ENCODE measurements at places on chromosomes 2 and 18. TPM values are rescaled to one million over a fixed set of nuclear protein-coding genes. Genes with fewer than 3 reads are reported as not detected.

HJURP gene
- 0.41 TPM for total RNA-seq

SPATA3 gene
- not detected for total RNA-seq

DPP4 gene
- total RNA-seq: 5.4 TPM

SLC5A7 gene
- 0.11 TPM for total RNA-seq

ARHGAP15 gene
- 4.2 TPM for total RNA-seq

C1QL2 gene
- total RNA-seq: not detected

PDCD1 gene
- total RNA-seq: 1.2 TPM

CHRNG gene
- total RNA-seq: not detected

- DNase-seq: no peak
Observed at GRCh38 chr18:26634631-26635030, 86.3 kb upstream of the KCTD1 start.

DNA sequence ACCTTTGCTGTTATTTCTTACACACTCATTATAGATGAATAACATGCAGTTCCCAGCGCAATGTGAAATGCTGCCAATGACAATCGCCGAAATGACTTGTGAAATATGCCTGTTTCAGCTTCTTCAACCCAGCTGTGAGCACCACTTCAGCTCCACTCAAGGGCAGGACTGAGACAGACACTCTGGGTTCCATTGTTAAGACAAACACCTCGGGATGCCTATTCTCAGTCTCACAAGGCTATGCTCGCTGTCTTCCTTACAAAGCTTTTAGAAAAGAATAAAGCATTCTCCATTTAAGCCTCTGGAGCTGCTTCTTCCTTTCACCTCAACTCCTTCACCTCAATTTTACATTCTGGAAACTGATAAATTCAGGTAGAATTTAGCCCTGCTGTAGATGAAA is 4.2 kb downstream of the CBLN2 start:
- DNase-seq: no peak

- DNase-seq: no peak
Observed at GRCh38 chr2:56784046-56784445, 600.3 kb downstream of the CCDC85A start.

DNA sequence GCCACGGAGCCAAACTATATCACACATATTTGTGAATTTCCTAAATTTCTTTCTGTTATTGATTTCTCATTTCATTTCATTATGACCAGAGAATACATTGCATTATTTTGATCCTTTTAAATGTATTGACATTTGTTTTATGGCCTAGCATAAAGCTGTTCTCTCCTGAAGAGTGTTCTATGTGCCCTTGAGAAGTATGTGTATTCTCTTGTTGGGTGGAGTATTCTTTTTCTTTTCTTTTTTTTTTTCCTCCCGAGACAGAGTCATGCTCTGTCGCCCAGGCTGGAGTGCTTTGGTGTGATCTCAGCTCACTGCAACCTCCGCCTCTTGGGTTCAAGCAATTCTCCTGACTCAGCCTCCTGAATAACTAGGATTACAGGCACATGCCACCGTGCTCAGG is 5.2 kb downstream of the HAUS1 start:
- DNase-seq: no peak

DNA sequence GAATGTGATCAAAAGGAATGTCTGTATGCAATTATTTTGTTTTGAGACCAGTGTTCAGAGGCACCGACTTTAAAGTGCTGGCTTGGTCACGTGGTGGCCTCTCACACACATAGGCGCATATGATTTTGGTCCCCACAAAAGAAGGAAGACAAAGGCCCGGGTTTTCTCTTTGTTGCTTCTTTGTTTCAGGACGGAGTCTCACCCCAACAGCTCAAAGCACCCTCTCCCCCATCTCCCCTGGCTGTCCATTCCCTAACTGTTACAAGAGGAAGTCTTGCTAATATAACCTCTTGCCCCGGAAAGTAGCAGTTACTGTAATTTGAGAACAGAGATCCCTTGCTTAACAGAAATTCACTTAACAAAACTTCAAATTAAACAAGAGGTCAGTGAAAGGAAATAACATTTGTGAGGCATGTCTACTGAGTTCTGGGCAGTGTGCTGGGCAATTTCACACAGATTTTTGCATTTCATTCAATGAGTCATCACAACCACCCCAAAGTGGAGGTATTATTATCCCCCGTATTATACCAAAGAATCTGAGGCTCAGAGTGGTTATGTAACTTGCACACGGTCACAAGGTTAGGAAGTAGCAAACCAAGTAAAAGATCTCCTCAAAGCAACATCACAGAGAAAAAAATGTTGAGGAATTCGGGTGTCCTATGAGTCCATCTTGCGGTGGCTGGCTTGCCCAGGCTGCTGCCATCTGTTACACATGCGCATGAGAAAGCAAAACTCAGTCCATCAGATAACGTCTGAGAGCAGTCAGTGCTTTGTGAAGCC is 75.8 kb downstream of the SDC1 start:
- no peak for DNase-seq

GRCh38 chr2:190974629-190975361 is 39.2 kb downstream of the STAT1 start:
- peak; percentile 70 for DNase-seq

- DNase-seq: no peak
Observed at GRCh38 chr2:96340493-96341414, 5.2 kb downstream of the NCAPH start.

- no peak for DNase-seq
Observed at GRCh38 chr18:53753601-53754000, 470.9 kb downstream of the MBD2 start.

DNA sequence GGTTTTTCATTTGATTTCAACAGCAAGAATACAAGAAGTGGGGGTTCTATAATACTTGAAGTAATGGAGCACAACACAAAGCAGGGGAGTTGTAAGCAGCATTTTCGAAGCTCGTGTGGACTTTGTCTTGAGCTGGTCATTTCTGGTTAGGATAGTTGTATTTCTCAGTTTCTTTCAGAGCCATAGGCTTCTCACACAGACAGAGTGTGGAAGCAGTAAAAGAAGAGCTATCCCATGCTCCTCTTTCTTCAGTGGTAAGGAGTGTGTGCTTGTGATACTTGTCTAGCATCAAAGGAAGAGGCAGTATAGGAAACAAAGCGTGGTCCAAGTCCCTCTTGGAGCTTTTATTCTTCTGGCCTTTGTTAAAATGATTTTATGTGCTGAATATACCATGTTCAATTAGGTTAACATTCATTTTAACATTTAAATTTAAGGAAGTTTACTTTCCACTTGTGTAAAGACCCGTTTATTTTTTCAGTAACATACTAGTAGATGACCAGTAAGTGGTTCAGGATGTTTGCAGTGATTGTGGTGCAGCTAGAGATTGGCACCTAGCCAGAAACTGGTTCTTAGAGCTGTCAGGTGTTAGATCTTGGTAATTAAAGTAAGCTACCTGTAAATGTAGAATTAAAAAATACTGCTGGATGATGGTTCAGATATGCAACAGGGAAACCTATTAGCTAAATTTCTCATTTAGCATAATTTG is 14.6 kb downstream of the CCNYL1 start:
- DNase-seq: no peak

GRCh38 chr2:224841910-224842309 is 125.7 kb upstream of the CCDC195 start:
- no peak for DNase-seq

- DNase-seq: no peak
Observed at GRCh38 chr2:173048897-173049661, 26.6 kb upstream of the MAP3K20 start.

GRCh38 chr2:143121079-143121478 is 8.1 kb upstream of the ARHGAP15 start:
- DNase-seq: no peak

DNA sequence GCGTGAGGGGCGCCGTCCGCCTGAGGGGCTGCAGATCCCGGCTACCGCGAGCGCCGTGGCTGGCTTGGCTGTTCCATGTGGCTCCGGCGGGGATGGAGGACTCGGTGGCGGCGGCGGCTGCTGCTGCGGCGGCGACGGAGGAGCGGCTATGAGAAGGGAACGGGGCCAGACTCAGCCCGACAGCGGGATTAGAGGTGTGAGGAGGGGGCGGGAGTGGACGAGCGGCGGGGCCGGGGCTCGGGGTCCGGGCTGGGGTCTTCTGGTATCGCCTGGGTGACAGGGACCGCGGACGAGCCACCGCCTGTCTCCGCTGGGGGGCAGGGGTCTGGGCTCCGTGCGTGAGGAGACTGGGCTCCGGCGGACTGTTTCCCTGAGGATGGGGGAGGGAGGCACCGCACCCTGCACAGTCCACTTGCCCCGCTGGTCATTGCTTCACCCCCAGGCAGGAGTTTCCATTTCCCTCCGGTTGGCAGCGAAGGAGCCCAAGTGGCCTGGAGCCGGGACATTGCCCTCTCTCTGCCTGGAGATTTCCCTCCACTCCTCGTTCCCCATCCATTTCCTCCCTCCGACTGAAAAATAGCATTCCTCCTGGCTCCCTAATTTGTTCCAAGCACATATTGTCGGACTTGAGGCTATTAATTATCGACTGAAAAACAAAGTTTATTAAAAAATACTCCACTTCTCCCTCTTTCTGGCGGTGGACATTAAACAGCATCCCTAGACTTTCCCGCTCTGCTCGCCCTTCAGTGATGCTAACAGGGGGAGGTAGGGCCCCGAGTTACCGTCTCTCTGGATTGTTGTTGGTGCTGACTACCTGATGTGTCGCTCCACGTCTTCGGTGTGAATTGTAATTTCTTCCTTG is 577 bp downstream of the EHBP1 start:
- DNase-seq: peak; percentile 80

DNA sequence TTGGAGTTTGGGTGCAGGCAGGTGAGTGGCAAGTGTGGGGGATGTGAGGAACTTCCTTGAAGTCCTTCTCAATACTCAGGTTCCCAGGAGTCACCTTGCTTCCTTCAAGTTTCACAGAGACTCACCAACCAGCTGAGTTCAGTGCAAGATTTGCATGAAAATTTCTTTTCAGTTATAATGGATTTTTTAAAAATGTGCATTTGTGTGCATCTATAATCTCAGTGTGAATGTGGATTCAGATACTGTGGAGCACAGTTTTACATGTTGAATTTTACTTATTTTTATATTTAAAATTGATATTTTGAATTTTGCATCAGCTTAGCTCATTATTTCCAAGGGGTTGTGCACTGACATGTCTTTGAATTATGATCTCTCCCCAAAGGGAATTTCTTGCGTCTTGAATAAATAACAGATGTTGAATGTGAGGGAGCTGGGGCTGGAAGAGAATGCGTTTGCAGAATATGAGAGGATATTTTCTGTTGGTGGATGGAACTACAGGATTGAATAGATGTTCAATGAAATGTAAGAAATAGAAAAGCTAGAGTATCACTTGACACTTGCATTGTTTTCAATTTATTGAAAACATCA is 184.3 kb downstream of the RPRM start:
- no peak for DNase-seq

DNA sequence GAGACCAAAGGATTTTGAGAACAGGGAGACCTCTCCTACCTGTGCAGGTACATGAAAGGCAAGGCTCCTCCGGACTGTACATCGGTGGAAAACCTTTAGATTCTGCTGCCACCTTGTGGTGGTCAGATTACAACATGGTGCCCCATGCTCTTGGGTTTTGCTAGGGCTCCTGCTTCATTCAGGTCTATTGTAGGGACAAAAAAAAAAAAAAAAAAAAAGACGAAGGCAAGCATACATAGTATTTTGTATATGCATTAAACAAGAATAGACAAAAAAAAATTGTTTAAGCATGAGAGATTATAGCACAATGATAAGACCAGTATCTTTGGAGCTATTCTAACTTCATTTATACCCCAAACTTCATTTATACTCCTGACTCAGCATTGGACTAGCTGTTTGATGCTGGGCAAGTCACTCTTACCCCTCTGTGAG is 27.4 kb upstream of the SPR start:
- DNase-seq: no peak

- no peak for DNase-seq
Observed at GRCh38 chr2:122639711-122640110, 884.3 kb downstream of the TSN start.

- no peak for DNase-seq
Observed at GRCh38 chr2:172962824-172963223, 112.8 kb upstream of the MAP3K20 start.

DNA sequence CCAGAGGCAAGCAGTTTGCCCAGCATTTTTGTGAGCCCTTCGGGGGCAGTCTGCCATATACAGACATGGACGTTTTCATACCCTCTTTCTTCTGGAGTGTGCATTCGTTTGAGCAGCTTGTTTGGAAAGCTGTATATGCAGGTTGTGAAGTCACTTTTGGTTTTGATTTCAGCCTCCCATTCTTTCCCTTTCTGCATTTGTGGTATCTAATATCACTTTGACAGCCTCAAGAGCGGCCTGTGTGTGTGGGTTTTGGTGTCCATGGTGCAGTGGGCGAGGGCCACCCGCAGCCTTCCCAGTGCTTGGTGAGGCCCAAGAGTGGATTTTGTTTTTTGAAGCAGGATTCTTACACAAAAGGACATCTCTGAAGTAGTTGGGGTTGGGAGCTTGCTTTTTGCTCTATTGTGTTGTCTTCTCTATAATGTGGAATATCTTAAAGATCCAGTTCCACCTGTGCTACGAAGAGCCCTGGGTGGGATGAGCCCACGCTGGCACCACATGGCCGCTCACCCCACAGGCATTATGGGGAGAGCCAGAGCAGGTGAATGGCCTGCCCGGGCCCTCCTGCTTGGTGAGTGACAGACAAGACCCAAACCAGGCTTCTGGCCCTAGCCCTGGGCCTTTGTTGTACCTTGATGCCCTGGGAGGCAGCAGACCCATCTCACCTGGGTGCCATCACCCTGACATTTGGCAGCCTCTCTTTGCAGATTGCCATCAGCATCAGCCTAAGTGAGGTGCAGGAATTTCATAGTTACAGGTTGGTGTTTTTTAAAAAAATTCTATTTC is 29.5 kb downstream of the INPP4A start:
- no peak for DNase-seq

GRCh38 chr2:46095830-46096229 is 201.4 kb upstream of the EPAS1 start:
- no peak for DNase-seq

DNA sequence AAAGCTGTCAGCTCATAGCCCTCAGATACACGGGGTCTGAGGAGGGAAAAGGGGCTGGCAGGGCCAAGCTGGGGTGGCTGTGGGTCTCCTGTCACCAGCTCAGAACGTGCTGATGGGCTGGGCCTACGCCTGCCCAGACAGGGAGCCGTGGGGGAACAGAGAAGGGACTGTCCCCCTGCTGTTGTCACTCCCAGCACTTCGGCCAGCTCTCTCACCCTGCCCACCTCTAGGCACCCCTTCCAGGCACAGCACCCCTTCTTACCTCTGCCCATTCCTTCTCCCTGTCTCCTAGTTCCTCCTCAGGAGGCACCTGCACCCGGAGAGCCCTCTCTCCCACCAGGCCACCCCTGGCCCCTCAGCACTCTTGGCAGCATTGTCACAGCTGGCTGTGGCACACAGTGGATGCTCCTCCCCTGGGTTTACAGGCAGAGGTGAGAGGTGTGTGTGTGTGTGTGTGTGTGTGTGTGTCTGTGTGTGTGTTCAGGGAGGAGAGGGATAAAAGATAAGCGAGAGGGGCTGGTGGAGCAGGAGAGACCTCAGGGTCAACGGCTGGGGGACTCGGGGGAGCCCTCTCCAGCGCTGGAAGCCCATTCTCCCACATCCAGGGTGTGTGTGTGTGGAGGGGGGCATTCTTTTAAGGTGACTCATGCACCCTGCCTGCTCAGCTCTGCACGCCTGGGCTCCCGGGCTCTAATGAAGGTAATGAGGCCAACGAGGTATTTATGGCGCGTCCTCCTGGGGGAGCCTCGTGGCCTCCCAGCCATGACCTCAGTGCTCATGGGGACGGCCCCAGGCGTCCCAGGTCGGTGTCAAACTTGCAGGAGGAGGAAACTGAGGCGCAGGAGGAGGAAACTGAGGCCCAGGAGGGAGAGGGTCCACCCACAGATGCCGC is 66.1 kb upstream of the SMAD7 start:
- no peak for DNase-seq

- no peak for DNase-seq
Observed at GRCh38 chr2:84849271-84849952, 31.5 kb downstream of the TRABD2A start.

GRCh38 chr2:231245249-231246094 is 47.0 kb downstream of the ARMC9 start:
- no peak for DNase-seq
